Effector memory CD8-positive, alpha-beta T cell (primary cell): ENCODE measurements at places on chromosomes 7 and 10.

DNA sequence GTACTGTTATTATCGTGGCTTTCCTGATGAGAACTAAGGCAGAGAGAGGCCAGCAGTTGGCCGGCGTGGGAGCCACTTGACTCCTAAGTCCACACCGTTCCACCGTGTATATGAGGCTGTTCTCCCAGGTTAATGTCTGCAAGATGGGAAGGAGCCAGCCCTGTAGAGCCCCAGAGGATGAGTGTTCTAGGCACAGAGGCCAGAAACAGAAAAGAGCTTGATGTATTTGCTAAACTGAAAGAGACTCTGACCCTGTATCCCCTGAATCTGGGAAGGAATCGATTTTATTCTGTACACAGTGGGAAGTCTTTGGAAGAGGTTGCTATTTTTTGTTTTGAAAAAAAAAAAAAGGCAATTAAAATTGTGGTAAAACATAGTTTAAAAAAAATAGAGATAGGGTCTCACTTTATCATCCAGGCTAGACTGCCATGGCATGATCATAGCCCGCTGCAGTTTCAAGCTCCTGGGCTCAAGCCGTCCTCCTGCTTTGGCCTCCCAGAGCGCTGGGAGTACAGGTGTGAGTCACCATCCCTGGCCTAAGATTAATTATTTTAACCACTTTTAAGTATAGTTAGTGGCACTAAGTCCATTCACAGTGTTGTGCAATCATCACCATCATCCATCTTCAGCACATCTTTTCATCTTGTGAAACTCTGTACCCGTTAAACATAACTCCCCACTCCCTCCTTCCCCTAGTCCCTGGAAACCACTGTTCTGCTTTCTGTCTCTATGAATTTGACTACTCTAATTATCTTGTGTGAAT, 348.8 kb downstream of the SDK1 start:
- no peak for DNase-seq

DNA sequence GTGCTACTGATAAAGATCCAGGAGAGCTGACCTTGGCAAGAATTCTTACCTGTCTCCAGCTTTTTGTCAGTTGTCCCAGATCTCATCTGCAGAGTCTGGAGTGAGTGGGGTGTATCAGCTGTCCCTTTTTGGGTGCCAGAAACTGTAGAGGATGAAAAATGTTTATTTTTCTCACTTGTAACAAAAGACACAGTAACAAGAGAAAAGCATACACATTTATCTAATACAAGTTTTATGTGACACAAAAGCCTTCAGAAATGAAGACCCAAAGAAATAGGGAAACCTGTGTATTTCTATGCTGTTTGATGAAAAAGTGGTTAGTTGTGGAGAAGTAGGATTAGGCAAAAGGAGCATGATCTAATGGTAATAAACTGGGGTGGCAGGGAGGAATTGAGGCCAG, 58.5 kb upstream of the NPVF start:
- DNase-seq, result no peak

GRCh38 chr10:110036640-110037039, 28.9 kb downstream of the ADD3 start:
- no peak for DNase-seq

DNA sequence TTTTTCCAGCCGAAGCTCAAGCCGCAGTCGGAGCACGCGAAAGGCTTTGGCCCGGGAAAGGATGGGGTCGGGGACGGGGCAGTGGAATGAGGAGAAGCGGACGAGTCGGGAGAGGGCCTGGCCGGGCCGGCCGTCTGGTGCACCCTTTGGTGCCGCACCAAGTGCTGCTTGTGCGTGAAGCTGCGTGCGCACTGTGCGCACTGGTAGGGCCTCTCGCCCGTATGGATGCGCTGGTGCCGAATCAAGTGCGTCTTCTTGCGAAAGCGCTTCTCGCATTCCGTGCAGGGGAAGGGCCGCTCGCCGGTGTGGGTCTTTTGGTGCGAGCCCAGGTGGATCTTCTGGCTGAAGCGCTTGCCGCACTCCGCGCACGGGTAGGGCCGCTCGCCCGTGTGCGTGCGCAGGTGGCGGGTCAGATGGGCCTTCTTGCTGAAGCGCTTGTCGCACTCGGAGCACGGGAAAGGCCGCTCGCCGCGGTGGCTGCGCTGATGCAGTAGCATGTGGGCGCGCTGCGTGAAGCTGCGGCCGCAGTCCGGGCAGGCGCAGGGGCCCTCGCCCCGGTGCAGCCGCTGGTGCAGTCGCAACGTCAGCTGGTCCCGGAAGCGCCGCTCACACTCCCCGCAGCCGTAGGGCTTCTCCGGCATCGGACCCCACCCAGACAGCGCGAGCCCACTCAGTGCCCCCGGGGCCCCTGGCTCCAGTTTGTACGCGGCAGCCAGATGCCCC, 7.8 kb downstream of the ZNF467 start:
- no peak for DNase-seq

GRCh38 chr10:28155726-28156125, 147.1 kb downstream of the MPP7 start:
- no peak for DNase-seq

- no peak for DNase-seq
Measured at GRCh38 chr10:71478173-71478572, 81.5 kb downstream of the CDH23 start.

DNA sequence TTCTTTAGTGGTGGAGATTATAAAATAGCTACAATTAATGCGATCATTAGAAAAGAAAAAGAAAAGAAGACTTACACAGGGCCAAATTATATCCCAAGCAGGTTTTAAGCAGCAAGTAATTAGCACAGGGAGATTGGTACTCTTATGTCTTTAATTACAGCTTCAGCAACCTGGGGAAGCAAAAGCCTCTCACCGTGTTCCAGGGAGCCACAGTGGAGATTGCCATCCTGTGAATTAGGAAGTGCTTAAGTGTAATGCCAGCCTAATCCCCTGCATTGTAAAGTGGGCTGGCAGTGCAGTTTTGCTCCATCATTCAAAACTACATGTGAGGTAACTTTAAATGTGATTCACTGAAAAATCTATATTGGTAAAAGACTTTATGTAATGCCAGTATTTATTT, 533.5 kb upstream of the COBL start:
- no peak for DNase-seq

- peak; percentile 51 for DNase-seq
Measured at GRCh38 chr7:94436018-94436604, 41.4 kb downstream of the COL1A2 start.

GRCh38 chr7:11079907-11080306, 106.2 kb downstream of the PHF14 start:
- DNase-seq, result no peak

DNA sequence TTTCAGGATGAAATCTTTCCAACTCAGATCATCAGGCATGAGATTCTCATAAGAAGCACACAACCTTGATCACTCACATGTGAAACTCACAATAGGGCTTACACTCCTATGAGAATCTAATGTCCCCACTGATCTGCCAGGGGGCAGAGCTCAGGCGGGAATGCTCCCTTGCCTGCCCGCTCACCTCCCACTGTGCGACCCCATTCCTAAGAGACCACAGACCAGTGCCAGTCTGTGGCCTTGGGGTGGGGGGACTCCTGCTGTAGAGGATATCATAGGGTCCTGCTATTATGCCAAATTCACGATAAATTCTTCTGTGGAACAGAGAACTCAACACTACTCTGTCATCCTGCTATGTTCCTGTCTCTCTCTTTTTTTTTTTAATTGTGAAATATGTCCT, 5.2 kb upstream of the RASGEF1A start:
- no peak for DNase-seq

DNA sequence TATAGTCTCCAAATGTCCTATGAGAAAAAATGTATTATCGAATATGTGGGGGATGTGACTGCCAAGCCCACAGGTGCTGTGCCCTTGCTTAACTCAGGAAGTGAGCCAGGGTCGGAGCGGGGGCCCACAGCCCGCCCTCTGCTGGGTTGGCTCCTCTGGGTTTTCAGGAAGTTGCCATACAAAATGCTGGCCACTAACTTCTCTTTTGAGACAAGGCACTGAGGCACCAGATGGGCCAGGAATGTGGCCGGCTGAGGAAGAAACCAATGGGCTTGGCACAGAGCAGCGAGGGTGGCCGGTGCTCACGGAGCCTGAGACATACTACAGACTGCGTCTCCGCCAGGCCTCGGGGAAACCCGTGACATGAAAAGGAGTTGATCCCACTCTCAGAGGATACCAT, 58.9 kb downstream of the FAM53B start:
- DNase-seq, result no peak

DNA sequence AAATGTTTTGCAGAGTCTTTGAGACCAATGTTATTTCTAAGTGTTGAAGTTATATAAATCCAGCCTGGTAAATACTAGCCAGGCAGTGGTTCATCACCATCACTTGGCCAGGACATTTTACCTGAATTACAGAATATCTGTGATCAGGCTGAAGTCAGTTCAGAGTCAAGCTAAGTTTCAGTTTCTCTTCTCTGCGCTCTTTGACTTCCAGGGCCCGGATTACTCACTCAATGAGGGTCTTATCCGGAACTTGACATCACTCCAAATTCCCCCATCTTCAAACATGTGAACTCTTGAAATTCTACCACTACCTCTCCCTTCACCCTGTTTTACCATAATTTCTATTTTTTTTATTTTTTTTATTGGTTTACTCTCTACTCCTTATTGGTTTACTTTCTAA, 36.6 kb upstream of the CCAR1 start:
- DNase-seq, result peak; percentile 31

DNA sequence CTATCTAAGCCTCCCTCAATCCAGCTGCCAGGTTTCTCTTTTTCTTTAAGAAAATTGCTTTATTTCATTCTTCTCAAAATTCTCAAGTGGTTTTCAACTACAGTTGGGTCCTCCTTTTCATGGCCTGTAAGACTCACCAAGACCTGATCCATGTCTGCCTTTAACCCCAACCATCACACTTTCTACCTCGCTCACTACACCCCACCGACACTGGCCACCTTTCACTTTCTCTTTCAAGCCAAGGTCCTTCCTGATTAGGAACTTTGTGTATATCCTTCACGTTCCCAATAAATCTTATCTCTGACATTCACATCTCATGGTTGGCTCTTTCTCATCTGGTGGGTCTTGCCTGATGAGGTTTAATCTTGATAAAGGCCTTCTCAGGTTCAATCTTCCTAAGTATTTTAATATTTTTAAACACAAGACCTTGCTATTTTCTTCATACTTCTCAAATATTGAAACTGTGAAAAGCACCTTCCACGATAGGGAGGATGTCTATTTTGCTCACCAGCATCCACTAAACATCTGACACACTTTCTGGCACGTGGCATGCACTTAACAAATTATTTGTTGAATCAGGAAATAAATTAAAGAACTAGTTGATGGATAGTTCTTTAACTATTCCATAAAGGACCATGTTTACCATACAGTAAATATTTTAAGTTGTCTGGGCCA, 624.8 kb downstream of the GRID1 start:
- DNase-seq, result no peak

DNA sequence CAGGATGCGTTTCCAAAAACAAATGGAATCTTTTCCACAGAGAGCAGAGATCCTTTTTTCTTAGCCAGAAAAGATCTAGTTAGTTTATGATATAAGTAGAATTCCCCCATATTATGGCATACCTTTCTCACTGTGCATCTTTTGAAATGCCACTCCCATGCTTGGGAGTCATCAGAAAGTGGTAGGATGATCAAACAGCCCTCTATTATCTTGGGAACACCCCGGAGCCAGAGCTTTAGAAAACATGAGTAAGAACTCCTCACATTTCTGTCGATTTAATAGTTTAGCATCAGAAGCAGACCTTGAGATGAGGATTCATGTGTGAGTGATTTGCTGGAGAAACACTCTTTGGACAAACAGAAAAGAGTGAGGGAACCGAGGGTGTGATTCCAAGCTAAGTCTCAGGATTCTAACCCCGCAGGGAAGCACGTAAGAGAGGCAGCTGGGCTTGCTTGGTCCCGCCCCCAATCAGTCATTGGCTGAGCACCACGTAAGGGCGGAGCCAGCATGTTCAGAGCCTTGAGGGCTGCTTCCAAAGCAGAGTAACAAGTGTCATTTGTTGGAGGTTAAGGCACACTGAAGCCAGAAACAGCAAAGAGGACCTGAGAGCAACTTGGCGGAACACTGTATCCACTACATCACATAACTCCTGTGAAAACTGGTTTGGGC, 43.7 kb upstream of the NXPH1 start:
- DNase-seq, result no peak

- no peak for DNase-seq
Measured at GRCh38 chr10:13788711-13789447, 202.1 kb downstream of the PRPF18 start.

- DNase-seq, result no peak
Measured at GRCh38 chr10:120077707-120078492, 185.4 kb downstream of the SEC23IP start.

- DNase-seq, result no peak
Measured at GRCh38 chr7:29588900-29589696, 25.5 kb downstream of the PRR15 start.

DNA sequence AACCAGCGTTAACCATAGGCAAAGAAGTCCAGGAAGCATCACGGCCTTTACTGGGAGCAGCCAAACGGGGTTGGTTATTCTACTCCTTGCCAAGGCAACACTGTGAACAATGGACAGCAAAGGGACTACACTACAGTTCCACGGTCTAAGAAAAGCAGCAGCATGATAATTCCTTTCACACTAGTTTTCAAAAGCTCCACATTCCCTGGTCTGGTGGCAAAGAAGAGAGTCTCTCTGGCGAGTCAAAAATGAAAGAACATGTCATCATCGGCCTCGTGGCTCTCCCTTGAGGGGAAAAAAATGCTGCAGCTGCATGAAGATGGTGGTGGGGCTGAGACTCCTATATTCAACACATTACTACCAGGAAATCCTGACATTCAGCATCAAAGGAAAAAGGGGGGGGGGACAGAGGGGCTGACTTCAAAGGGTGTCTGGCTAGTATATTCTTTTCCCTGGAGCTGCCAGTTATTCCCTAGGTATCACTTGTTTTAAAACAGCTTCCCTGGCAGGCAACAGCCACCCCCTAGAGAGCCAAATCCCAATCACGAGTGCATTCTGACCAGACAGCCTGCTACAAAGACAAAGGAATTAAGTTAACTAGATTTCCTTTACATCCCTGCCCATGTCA, 49.1 kb downstream of the SLC37A3 start:
- no peak for DNase-seq

DNA sequence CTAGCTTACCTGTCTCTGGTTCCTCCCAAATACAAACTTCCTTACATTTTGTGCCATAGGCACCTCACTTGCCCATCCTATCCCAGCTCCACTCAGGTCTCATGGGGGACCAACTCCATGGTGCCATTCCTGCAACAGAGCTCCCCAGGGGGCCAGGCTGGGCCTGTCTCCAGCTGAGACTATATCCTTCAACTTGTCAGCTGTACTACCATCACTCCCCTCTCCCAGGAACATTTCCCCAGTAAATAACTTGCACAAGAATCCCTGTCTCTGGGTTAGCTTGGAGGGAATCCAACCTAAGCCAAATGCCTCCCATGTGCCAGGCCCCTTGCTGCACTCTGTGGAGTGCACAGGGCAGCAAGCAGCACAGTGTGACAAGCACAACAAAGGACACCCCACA, 33.2 kb downstream of the FRMPD2 start:
- no peak for DNase-seq
